ENCODE measurements at places on chromosomes 4 and X.

DNA sequence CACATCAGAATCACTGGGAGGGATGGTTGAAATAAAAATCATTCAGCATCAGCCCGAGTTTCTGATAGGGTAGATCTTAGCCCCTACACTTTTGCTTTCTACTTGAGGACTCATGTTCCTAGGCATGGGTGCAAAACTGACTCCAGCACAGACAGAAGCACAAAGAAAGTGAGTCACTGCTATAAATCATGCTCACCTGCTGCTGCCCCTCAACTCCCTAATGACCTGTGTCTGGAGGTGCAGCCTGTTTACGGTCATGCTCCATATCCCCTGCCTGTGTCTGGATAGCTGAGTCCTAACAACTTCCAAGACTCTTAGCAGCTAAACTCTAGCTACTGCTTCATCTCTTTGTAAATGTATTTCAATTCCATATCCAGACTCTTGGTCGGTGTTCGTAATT, 57.8 kb downstream of the ADGRA3 start:
- DNase-seq: no peak

- DNase-seq: no peak
These were observed 425.6 kb downstream of the INPP4B start for GRCh38 chr4:142420311-142421095.

- DNase-seq: no peak
These were observed 13.1 kb upstream of the IDS start for GRCh38 chrX:149518236-149518635.

- no peak for DNase-seq
These were observed 103.4 kb upstream of the PJA1 start for GRCh38 chrX:69268611-69269010.

- no peak for DNase-seq
These were observed 20.1 kb downstream of the FBXO8 start for GRCh38 chr4:174263445-174263736.

DNA sequence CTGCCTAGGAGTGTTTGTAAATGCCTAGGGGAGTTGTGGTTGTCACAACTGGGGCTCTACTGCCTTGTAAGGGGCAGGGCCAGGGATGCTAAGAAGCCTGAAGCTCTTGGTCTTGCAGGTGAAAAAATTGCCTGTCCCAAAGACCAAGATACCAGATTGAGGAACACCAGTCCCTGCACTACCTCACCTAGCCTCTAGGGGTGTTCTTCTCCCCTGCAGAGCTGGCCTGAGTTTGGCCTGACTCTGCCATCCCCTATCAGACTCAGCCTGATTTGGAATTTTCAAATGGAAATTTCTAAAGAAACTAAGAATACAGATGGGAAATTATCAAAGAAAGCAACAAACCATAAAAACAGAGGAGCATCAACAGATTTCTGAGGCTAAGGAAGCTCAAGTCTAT, 90.4 kb downstream of the ZC4H2 start:
- DNase-seq: no peak

GRCh38 chrX:133523081-133523487, 107.8 kb upstream of the GPC4 start:
- no peak for DNase-seq

GRCh38 chrX:151167791-151168345, 8.5 kb upstream of the GPR50 start:
- no peak for DNase-seq

- no peak for DNase-seq
These were observed 3.3 kb downstream of the SH3BP2 start for GRCh38 chr4:2795893-2796848.

- no peak for DNase-seq
These were observed 485.4 kb downstream of the INPP4B start for GRCh38 chr4:142360657-142361056.

- DNase-seq: no peak
These were observed 140.3 kb upstream of the PAK3 start for GRCh38 chrX:110955706-110956105.

GRCh38 chr4:39484582-39485272, 25.9 kb downstream of the LIAS start:
- no peak for DNase-seq

DNA sequence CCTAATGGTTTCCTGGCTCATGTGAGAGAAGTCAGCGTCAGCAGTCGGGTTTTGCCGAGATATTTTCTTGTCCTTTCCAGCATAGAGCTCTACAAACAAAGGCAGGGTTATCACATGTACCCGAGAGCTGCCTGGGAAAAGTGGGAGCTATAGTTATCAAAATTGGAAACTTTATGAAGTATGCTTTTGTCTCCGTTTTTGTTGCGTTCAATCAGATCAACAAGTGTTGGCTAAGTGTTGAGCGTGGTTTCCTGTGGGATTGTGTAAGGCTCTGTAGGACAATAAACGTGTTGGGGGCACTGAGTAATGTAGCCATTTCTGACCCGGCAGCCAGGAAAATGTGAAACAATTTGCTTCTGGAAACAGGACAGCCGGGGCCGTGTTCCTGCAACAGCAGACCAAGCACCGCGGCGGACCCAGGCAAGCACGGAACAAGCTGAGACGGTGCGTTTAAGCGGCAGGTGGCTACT, at the start of gene BMX:
TSS of gene BMX (plus strand) at position 311 of the 470 bp plus-strand sequence. CDS start 7,547 bp downstream, outside the sequence.
- no peak for DNase-seq

DNA sequence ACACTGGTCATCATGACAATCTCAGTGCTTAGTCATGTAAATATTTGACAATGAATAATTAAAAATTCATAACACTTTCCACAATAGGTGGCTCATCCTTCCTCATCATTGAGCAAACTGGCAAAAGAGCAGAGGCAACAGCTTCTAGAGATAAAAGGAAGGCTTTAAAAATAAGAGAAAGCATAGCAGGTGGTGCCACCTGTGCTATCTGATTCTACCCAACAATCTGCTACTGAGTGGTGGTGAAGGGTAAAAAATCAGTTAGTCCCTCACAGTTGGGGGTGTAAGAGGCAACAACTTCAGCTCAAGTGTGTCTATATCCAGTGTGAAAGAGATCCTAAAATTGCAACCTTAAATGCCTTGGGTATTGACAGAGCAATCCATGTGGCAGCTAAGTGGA, 280.1 kb upstream of the PPARGC1A start:
- DNase-seq: no peak

- DNase-seq: no peak
These were observed 43.3 kb downstream of the NHSL2 start for GRCh38 chrX:71953946-71954345.

GRCh38 chr4:180788729-180789128, 1454.5 kb upstream of the TENM3 start:
- DNase-seq: no peak

DNA sequence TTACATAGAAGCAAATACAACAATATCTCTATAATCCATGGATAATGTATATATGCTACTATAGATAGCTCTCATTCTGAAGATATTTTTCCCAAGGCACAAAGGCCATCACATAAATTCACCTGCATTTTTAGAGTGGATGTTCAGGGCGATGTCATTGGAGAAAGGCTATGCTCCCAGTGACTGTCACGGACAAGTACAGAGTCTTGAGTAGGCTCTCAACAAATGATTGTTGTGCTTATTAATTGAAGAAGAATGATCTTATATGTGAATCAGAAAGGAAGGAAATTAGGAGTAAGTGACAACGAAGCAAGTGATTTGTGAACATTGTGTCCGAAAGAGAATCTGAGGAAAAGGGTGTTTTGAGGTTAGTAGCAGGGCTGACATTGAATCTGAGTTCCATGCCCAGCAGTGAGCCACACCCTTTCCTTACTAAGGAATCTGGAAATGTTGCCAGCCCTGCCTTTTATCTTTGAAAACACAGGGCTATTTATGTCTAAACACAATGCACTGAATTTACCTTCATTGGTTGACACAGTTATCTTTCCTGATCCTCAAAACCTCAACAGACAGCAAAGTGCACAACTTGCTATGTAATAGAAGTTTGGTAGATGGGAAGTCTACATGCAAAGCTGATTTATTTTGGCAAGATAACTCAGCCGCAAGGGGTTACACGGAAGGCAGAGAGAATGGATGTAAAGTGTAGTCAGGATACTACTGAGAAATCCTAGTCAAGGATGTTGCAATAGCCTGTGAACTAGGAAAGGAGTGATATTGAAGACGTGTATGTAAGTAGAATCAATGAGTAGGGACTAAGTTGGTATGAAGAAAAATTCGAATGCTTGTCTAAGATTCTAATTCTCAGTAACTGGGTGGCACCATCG, 50.4 kb downstream of the SORBS2 start:
- no peak for DNase-seq

- no peak for DNase-seq
These were observed 62.7 kb downstream of the TRIM2 start for GRCh38 chr4:153266988-153267387.

- no peak for DNase-seq
These were observed 459.8 kb upstream of the CTSO start for GRCh38 chr4:156413239-156414135.

DNA sequence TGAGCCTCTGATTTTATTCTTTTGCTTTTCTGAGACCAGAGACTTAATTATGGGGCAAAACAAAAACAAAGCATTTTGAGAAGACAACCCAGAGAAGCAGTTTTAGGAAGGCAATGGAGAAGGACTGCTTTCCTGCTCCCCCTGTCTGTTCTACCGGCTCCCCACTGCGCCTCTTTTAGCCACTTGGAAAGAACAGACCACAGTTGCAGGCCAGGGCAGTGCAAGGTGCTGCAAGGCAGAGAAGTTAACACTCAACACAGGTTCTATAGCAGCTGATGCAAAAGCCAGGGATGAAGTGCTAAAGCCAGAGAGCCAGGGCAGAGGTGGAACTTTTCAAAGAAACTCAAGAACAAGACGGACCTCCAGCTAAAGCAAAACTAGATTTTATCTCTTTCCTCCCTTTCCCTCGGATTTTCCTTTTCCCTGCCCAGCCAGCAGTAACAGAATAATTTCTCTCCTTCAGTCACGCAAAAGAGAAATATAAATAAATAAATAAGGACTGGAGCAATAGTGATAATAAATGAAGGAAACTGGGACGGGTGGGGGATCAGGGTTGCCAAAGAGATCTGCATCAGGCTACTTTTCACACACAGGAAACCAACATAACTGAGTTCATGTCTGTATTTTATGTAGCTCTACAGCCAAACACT, 10.4 kb downstream of the SH3RF1 start:
- DNase-seq: no peak

DNA sequence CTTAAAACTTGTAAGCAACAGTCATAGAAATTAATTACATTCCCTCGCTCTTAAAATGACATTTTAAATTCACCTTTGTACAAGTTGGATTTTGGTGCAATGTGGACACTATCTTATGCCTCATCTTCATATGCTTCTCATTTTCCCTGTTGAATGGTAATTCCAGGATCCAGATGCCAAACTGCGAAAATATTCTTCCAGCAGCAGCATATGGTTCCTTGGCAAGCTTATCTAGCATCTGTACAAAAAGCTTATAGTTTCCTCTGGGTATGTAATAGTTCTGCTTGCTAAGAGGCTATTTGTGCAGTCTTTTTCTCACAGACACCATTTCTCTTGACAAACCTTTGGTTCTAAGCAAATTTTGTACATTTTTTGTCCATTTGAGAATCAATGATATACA, 2079.7 kb upstream of the AGA start:
- DNase-seq: no peak

GRCh38 chr4:122728856-122729255, 3.6 kb upstream of the BBS12 start:
- no peak for DNase-seq

Measured in putamen (tissue), 1 donor.